Peyer's patch (tissue), 4 donors: ENCODE measurements at places on chromosomes 4 and X.

GRCh38 chr4:89837385-89837992 is 528 bp upstream of the SNCA start:
- H3K4me1 ChIP-seq: peaks cover 16% of the 10 kb centered on the region
- H3K27me3 ChIP-seq: peaks cover 27% of the 10 kb centered on the region
- DNase-seq: no peak
- H3K4me3 ChIP-seq: peak overlapping the region; percentile 54
- H3K27ac ChIP-seq: no peak overlapping the region

- H3K36me3 ChIP-seq: no peaks in the 10 kb centered on the region
- no peaks in the 10 kb centered on the region for H3K4me1 ChIP-seq
- DNase-seq: no peak
- no peaks in the 10 kb centered on the region for H3K27me3 ChIP-seq
- H3K4me3 ChIP-seq: no peak overlapping the region
- H3K27ac ChIP-seq: no peak overlapping the region
Measured at GRCh38 chrX:124033821-124034220, 72.3 kb downstream of the STAG2 start.

DNA sequence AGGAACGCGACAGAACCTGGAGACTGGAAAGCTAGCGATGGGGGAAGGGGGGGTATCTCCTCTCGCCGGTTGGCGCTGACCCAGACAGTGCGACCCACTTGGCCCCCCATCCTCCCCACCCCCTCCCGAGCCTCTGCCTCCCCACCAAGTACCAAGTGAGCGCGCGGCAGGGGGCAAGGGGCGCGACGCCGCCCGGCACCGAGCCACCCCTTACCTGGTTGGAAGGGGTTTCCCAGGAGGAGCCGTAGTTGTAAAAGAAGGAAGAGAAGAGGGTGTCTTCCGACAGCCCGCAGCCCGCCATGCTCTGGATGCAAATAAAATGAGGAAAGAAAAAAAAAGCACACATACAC is 112.2 kb downstream of the DHX15 start:
- H3K27ac ChIP-seq: peak overlapping the region; percentile 72
- DNase-seq: no peak
- no peaks in the 10 kb centered on the region for H3K27me3 ChIP-seq
- H3K4me1 ChIP-seq: no peaks in the 10 kb centered on the region
- no peaks in the 10 kb centered on the region for H3K36me3 ChIP-seq
- peak overlapping the region; percentile 58 for H3K4me3 ChIP-seq

GRCh38 chr4:6964858-6965257 is 55.2 kb downstream of the TBC1D14 start:
- no peaks in the 10 kb centered on the region for H3K27me3 ChIP-seq
- no peak for DNase-seq
- H3K4me3 ChIP-seq: no peak overlapping the region
- peaks cover 11% of the 10 kb centered on the region for H3K4me1 ChIP-seq

- H3K36me3 ChIP-seq: no peaks in the 10 kb centered on the region
- H3K27me3 ChIP-seq: no peaks in the 10 kb centered on the region
- H3K4me1 ChIP-seq: no peaks in the 10 kb centered on the region
- no peak overlapping the region for H3K4me3 ChIP-seq
Measured at GRCh38 chr4:94913316-94913715, 155.6 kb downstream of the BMPR1B start.

- no peak overlapping the region for H3K27ac ChIP-seq
- no peaks in the 10 kb centered on the region for H3K4me1 ChIP-seq
- H3K4me3 ChIP-seq: no peak overlapping the region
- H3K27me3 ChIP-seq: no peaks in the 10 kb centered on the region
- DNase-seq: no peak
- no peaks in the 10 kb centered on the region for H3K36me3 ChIP-seq
Measured at GRCh38 chr4:7666744-7667143, 232.0 kb upstream of the PSAPL1 start.
